ENCODE measurements at places on chromosomes 12 and 14.

DNA sequence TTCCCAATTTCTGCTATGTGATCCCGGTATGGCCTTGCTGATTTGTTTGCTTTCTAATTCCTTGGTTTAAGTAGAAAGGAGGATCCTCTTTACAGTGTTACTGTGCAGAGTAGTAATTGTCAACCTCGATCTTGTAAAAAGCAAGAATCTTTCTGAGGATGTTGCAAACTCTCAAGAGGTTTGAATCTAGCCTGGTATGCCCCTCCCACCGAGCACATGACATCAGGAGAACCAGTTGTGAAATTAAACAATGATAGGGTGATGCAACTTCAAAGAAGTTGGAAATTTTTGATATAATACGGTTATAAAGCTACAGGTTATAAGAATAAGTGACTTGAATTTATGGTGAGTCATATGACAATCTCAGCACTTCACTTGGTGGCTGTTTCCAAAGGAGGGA, 35.0 kb upstream of the FUT8 start:
- DNase-seq, result no peak

DNA sequence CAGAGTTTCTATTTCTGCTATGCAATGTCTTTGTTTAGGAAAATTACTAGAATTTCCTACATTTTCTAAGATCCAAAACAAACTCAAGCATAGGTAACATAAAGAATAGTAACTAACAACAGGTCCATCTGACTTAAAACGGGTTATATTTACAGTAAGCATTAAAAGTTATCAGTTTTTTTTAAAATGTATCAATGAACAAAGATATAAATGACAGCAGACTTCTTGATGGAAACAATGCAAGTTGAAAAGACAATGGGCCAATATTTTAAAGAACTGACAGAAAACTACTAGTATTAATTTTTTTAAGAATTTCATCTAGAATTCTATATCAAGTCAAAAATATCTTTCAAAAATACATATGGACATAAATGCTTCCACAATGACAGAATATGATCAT, 367.1 kb upstream of the MGAT4C start:
- no peak for DNase-seq

DNA sequence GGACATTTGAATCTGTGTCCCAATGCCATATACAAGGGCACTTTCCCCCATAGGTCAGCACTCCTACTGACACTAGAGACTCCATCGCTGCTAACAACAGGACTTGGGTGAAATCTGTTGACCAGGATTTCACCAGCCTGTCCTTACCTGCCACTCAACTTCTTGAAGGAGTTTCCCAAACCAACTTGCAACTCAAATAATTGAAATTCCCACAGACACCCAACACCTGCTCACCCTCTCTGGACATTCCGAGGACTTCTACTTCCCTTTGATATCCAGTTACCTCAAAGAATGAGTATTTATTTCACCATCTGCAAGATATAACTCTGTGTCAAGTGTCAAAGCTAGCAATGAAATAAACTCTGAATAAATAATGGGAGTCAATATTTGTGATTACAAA, 44.6 kb downstream of the LLPH start:
- no peak for DNase-seq

GRCh38 chr14:55440385-55440784, at the start of gene TBPL2:
TBPL2 (minus strand) TSS chr14:55440616; CDS start chr14:55440449, 167 bp downstream.
- no peak for DNase-seq

DNA sequence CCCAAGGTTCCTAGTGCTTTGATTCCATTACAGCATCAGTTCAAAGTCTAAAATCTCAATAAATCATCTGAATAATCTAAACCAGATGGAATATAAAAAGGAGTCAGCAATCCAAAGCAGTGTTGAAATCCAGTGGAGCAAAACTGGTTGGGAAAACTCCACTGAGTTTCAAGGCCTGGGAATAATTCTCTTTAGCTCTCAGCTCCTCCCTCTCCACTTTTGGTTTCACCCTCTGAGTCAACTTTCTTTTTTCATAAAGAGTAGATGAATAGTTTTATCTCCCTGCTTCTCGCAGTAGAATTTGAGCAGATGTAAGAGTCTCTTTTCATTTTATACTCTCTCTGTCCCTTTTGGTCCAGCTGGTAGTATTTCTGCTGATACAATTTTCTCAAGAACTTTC, 338.6 kb downstream of the APAF1 start:
- DNase-seq, result no peak

DNA sequence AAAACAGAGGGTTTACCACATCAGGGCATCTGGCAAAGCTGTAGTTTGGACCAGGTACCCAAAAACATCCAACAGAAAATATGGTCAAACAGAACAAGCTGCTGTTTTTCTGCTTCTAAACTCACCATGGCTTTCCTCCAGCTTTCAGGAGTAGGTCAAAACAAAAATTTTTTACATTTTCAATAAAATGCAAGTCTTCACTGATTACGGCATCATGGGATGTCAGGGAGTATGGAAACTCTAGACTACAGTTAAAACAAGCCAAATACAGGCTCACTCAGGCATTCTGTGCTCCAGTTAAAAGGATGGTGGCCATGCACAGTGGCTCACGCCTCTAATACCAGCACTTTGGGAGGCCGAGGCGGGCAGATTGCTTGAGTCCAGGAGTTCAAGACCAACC, 47.1 kb upstream of the PSMA6 start:
- no peak for DNase-seq

GRCh38 chr14:98927986-98928385, 344.0 kb downstream of the BCL11B start:
- no peak for DNase-seq

- DNase-seq, result no peak
Measured at GRCh38 chr12:113933201-113933786, 32.8 kb downstream of the RBM19 start.

DNA sequence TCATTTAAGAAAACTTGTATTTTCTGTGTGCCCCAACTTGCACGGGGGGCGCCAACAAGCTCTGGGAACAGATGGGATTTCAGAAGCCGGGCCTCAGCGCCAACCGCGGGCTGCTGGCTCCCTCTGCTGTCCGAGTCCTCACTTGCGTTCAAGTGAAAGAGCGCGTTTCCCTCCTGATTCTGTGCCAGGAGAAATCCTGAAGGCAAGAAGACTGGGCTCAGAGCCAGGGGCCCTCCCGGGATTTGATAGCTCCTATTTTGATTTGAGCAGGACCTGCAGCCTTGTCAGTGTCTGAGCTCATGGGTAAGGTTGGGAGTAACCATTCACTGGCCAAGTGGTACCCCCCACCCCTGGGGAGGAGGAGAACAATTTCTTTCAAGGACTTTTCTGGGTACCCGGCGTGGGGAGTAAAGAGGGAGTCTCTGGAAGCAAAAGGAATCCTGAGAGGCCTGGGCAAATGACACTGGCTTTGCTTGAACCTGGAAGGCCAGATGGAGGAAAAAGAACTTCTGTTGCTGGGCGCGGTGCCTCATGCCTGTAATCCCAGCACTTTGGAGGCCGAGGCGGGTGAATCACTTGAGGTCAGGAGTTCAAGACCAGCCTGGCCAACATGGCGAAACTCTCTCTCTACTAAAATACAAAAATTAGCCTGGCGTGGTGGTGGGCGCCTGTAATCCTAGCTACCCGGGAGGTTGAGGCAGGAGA, 179.0 kb upstream of the RGS6 start:
- peak; percentile 66 for DNase-seq

GRCh38 chr12:63918800-63919300, 74.3 kb downstream of the SRGAP1 start:
- DNase-seq, result no peak

DNA sequence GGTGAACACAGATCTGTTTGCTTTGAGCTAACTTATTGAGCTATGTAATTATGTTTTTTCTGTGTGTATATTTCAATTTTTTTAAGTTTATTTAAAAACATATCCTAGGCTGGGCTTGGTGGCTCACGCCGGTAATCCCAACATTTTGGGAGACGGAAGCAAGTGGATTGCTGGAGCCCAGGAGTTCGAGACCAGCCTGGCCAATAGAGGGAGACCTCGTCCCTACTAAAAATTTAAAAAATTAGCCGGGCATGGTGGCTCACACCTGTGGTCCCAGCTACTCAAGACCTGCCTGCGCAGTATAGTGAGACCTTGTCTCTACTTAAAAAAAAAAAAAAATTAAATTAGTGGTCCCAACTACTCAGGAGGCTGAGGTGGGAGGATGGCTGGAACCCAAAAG, 16.2 kb upstream of the RNASE1 start:
- DNase-seq, result no peak

DNA sequence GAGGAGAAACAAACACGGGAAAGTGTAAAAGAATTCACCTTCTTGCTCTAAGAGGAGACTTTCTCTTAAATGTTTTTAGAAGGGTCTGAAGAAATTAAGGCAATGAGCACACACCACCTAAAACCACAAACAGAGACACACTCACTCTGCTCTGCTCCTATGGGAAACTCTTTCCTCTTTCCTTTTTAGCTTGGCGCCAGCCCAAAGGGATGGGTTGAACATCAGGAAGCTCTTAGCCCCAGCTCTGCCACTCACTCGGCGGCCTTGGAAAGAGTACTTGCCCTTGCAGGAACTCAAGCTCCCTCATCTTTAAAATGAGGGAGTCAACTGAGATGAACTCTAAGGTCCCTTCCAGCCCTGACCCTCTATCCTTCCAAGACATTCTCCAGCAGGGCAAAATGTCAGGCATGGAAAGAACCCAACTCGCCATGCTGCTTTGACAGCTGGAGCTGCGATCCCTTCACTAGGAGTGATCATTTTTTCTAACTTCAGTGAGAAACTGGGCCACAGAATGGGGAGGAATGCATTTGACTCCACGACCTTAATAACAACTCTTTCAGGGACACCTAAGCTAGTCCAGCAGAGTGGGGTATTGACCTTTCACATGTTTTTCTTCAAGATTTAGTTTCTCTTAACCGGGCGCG, 980 bp upstream of the RNASE8 start:
- no peak for DNase-seq

GRCh38 chr14:73492043-73492552, 1.4 kb downstream of the RIOX1 start:
- DNase-seq, result no peak

DNA sequence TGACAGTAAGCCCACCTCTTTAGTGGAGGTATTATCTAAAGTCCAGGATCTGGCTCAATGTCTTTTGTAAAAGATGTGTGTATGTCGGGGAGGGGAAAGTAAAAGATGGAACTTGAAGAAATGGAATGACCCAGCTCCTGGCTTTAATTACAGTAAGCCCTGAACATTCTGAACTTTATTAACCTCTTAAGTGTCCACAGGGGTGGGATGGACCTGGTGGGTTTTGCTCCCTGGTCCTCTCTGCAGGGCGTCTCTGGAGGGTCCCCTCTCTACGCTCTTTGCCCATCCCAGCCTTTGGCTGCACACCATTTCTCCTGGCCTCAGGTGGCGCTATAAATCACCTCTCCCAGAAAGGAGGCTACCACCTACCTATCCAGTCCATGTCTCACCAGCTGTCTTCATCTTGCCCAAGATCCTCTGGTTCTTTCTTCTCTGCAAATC, 3.7 kb upstream of the CISTR start:
- no peak for DNase-seq

GRCh38 chr12:78278706-78279190, 448.1 kb downstream of the NAV3 start:
- DNase-seq, result no peak

GRCh38 chr12:22287776-22288621, 46.5 kb downstream of the ST8SIA1 start:
- no peak for DNase-seq

GRCh38 chr12:94704452-94705306, 54.3 kb upstream of the TMCC3 start:
- no peak for DNase-seq

- DNase-seq, result no peak
Measured at GRCh38 chr14:69355607-69356281, 42.4 kb downstream of the ERH start.

GRCh38 chr12:120453977-120454376, 7.7 kb downstream of the GATC start:
- DNase-seq, result no peak

DNA sequence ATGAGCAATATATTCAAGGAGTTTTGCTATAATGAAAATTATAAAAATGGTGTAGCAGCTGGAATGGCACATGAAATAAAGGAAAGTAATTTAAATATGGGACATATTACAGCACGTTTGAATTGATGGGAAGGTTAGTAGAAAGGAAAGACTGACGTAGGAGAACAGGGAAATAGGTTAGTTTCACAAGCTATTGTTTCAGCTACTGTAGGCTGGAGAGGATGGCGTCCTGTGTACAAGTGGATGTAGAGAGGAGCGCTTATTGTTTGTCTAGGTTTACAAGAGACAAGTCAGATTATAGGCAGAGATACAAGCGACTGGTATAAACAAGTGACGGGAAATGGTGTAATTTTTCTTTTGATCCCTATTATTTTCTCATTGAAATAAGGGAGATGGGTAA, 431.2 kb upstream of the PDE3A start:
- DNase-seq, result no peak
